ENCODE measurements at places on chromosomes 3 and 15.

DNA sequence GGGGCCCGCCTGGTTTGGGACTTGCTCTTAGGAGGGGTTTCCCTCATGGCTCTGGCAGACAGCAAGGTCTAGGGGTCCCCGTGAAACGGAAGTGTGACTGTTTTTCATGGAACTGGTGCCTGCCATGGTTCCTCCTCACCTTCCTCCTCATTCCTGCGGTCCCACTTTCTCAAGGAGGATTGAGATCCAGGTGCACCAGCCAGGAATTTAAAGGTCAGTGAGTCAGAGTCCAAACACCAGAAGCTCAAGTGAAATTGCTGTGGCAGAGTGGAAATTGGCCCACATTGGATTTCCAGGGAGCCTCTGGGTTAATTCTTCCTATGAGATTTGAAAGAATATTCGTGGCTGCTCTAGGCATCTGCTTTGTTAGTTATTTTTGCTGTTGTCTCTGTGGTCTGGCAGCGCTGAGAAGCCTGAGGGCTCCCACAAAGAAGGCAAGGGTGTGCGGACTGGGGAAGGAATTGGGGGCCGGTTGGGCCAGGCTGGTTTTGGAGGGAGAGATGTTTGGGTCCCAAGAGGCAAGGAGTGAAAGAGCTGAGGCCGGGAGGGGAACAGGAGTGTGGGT, 60.4 kb upstream of the TNFAIP8L3 start:
- DNase-seq, result no peak

- no peak for DNase-seq
These were observed 124.7 kb downstream of the MYRIP start for GRCh38 chr3:39933986-39934693.

- DNase-seq, result no peak
These were observed 22.9 kb downstream of the ANP32A start for GRCh38 chr15:68797599-68798345.

DNA sequence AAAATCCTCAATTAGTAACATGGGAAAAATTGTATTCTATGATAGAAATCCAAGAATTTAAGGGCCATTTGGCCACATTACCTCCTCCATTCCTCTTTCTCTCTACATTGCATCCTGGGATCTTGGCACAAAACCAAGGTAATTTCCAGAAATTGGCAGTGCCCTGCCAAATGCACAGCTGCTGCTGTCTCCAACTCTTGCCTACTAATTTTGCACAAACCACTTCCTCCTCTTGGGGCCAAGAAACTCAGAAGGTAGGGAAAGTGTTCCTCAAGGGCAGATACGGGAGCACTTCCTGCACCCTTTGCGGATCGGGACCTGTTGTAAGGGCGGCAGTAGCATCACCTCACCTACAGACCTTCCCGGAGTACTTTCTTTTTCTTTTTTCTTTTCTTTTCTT, 57.8 kb downstream of the MAP3K13 start:
- no peak for DNase-seq

GRCh38 chr15:25701721-25702465, 161.2 kb downstream of the ATP10A start:
- no peak for DNase-seq

DNA sequence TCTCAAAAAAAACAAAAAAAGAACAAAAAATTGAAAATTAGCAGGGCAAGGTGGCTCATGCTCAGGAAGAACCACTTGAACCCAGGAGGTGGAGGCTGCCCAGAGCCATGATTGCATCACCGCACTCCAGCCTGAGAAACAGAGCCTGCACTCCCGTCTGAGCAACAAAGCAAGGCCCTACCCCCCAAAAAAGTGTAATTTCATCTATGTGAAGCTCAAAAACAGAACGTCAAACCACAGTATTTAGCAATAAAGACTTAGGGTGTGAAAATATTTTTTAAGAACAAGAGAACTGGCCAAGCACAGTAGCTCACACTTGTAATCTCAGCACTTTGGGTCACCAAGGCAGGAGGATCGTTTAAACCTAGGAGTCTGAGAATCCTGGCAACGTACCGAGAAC, 38.2 kb downstream of the STAG1 start:
- DNase-seq, result no peak

GRCh38 chr3:128784232-128784631, 58.2 kb downstream of the RAB7A start:
- DNase-seq, result no peak

- DNase-seq, result no peak
These were observed 41.6 kb downstream of the PIK3CA start for GRCh38 chr3:179189759-179190158.

DNA sequence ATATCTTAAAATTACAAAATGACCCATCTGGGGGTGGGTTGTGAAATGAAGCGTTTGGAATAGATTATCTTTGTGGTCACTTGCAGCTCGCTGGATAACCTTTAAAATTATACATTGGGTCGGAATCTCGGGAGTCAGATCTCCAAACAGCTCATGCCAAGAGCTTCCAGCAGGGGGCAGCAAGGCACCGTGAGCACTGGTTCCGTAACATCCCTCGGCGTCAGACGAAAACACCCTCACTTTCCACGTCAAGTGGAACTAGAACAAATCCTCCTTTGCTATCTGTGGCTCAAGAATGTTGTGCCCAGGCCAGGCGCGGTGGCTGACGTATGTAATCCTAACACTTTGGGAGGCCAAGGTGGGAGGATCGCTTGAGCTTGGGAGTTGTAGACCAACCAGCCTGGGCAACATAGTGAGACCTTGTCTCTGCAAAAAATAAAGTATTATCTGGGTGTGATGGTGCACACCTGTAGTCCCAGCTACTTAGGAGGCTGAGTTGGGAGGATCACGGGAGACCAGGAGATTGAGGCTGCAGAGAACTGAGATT, 31.1 kb downstream of the UMPS start:
- peak; percentile 82 for DNase-seq

- DNase-seq, result no peak
These were observed 152.7 kb downstream of the CD47 start for GRCh38 chr3:107938143-107938542.

DNA sequence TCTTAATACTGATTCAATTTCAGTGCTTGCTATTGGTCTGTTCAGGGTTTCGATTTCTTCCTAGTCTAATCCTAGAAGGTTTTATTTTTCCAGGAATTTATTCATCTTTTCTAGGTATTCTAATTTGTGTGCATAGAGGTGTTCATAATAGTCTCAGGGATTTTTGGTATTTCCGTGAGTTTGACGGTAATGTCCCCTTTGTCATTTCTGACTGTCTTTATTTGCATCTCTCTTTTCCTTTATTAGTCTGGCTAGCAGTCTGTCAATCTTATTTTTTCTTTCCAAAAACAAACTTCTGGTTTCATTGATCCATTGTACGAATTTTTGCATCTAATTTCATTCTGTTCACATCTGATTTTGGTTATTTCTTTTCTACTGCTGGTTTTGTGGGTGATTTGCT, 35.2 kb upstream of the CD200R1L start:
- DNase-seq, result no peak

All from HuH-7.5 (cell line).